Endothelial cell (in vitro differentiated cells): ENCODE measurements at places on chromosomes 6 and 20.

DNA sequence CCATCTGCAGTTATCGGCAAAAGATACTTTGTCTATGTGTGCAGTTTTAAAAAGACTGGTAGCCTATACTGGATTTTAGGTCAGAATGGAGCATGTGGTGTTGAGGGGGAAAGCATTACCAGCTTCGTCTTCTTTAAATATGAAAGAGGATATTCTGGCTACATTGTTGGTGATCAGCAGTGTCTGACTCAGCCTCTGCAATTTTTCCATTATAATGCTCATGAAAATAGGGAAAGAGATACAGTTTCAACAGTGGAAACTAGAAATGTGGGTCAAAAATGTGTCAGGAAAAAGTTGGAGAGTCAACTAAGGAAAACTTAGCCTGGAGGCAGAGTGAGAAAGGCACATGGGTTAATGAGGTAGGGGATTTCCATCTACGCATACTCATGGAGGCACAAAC lies 45.2 kb downstream of the HDGFL1 start:
- no peak for DNase-seq
- no peak overlapping the region for H3K4me3 ChIP-seq
- no peaks in the 10 kb centered on the region for H3K4me1 ChIP-seq
- H3K36me3 ChIP-seq: no peaks in the 10 kb centered on the region
- H3K27me3 ChIP-seq: no peaks in the 10 kb centered on the region

DNA sequence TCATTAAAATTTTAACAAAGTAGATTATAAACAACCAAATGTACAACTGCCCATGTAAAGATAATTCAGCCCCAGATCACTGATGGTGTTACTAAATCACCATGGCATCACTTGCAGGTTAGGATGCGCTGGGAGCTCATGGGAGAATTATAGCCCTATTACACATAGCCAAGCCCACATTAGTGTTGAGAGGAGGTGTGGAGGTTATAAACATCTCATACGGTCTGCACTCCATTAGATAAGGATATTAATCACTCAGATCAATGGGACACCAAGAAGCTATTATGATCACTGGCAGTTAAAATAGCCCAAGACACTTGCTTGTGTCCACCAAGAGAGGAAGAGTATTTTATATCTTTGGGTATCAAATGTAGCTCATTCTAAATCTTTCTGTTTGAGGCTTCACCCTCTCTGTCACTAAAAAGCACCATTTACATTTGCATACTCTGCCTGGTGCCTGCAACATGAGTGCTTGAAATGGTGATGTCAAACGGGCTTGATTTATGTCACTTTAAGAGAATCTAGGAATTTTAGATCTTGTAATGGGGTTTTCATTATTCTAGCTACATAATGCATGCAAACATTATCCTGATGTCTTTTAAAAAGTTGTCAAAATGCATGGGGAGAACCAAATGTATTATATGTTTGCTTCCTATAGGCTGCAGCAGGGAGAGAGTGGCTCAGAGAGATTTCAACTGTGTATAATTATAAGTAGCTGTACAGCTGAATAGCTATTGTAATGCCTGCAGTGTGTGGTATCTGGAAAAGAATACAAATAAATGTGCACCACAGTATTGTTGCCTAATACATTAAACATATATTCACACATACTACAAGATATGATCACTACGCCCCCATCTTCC lies 654.1 kb upstream of the MARCKS start:
- peaks cover 1% of the 10 kb centered on the region for H3K27me3 ChIP-seq
- no peak for DNase-seq
- no peak overlapping the region for H3K27ac ChIP-seq

GRCh38 chr6:33313105-33313708 lies 671 bp downstream of the TAPBP start:
- H3K27ac ChIP-seq: peak overlapping the region; percentile 91
- peaks cover 25% of the 10 kb centered on the region for H3K4me1 ChIP-seq
- peaks cover 8% of the 10 kb centered on the region for H3K36me3 ChIP-seq
- DNase-seq: peak; percentile 45
- peak overlapping the region; percentile 97 for H3K4me3 ChIP-seq
- H3K27me3 ChIP-seq: peaks cover 11% of the 10 kb centered on the region

GRCh38 chr6:95685822-95686221 lies 108.5 kb downstream of the MANEA start:
- H3K4me1 ChIP-seq: no peaks in the 10 kb centered on the region
- no peak overlapping the region for H3K27ac ChIP-seq
- no peak for DNase-seq
- H3K36me3 ChIP-seq: no peaks in the 10 kb centered on the region

DNA sequence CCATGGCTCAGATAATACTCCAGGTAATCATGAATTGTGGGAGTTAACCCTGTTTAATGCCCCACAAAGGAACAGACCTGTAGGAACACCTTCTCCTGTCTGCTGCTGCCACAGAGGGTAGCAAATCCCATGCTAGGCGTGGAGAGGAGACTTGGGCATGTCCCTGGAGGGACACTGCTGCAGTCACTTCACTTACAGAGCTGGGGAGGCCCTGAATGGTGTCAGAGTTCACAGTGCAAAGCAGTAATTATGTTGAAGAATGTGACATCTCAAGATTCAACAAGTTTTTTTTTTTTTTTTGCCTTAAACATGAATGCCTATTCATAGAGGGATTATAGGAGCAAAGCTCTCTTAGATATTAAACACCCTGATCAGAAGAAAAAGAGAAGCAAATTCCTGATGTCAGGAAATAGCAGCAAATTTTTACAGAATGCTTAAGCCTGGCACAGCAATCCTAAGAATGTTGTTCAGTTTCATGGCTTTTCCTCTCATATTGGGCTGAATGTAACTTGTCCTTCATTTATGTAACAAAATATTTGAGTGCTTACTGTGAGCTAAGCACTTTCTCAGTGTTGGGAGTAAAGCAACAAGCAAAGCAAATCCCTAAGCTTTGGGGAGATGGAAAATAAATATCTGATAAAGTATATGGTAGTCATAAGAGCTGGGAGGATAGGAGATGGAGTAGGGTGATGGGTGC lies 45.0 kb downstream of the CARMIL1 start:
- no peak overlapping the region for H3K27ac ChIP-seq
- no peak for DNase-seq
- H3K27me3 ChIP-seq: no peaks in the 10 kb centered on the region
- H3K4me3 ChIP-seq: no peak overlapping the region
- H3K36me3 ChIP-seq: no peaks in the 10 kb centered on the region

DNA sequence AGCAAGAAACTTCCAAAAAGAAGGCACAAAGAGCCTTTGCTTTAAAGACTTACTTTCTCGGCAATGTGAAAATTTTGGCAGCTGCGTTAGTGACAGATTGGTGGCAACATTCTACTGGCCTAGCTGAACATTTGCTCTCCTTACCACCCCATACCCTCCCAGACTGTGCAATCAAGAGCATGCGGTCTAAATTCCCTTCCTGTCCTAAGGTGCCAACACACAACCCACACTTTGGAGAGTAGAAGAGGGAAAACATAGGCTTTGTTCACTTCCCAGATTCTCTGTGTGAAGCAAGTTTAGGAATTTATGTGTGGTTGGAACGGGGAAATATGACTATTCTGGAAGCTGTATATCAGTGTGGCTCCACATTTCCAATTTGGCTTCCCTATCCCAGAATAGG lies 29.8 kb upstream of the NEDD9 start:
- H3K27ac ChIP-seq: no peak overlapping the region
- no peaks in the 10 kb centered on the region for H3K27me3 ChIP-seq
- H3K4me3 ChIP-seq: no peak overlapping the region
- DNase-seq: no peak
- no peaks in the 10 kb centered on the region for H3K36me3 ChIP-seq

GRCh38 chr6:16471222-16471909 lies 233.0 kb downstream of the GMPR start:
- peaks cover 3% of the 10 kb centered on the region for H3K4me1 ChIP-seq
- H3K27me3 ChIP-seq: no peaks in the 10 kb centered on the region
- H3K36me3 ChIP-seq: no peaks in the 10 kb centered on the region
- no peak overlapping the region for H3K4me3 ChIP-seq
- no peak for DNase-seq

GRCh38 chr6:131966443-131966842 lies 15.3 kb upstream of the CCN2 start:
- no peaks in the 10 kb centered on the region for H3K27me3 ChIP-seq
- no peaks in the 10 kb centered on the region for H3K36me3 ChIP-seq
- H3K4me1 ChIP-seq: no peaks in the 10 kb centered on the region
- DNase-seq: no peak

DNA sequence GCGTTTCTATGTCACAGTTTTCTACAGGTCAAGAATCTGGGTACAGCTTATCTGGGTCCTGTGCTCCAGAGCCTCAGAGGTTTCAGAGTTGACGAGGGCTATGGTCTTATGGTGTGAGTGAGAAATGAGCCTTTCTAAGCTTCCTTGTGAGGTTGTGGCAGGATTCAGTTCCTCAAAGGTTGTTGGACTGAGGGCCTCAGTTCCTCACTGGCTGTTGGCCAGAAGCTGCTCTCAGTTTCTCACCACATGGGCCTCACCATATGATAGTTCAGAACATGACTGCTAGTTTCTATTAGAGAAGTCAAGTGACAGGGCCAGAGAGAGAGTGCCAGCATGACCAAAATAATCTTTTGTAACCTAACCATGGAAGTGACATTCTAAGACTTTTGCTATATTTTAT lies 96.1 kb downstream of the NUS1 start:
- H3K4me3 ChIP-seq: no peak overlapping the region
- no peaks in the 10 kb centered on the region for H3K36me3 ChIP-seq
- H3K27ac ChIP-seq: no peak overlapping the region
- no peaks in the 10 kb centered on the region for H3K27me3 ChIP-seq
- DNase-seq: no peak

DNA sequence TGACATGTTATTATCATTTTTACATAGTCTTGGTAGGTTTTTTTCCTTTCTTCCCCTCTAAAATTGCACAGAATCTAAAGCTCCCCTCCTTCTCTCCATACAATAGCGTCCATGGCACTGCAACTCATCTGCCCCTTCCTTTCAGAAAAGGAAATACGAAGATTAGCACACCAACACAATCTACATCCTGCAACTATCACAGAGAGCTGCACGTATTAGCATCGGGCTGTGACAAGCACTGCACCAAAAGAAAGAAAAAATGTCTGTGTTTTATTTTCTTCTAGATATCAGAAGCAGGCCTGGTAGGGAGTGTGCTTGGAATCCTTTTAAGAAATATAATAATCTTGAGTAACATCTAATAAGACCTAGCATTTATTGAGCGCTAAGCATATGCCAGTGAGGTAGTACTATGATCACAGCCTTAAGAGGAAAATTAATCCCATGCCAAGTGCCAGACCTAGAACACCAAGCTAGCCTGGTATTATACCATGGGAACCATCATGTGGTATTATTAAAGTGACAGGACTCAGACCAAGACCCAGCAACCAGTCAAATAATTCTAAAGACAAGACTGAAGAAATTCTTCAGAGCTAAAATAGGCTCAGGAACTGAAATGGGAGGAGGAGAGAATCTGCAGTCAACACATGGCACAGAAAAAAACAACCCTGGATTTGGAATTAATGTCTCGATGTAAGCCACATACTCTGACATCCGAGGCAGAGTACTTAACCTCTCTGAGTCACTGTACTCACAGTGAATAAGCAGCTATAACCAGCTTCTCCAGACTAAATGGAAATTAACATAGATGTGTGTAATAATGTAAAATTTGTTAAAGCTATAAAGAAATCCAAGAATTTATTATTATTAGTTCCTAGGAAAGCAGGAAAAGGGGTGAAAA lies 124.3 kb downstream of the IPCEF1 start:
- H3K4me1 ChIP-seq: peaks cover 29% of the 10 kb centered on the region
- peaks cover 5% of the 10 kb centered on the region for H3K36me3 ChIP-seq
- DNase-seq: peak; percentile 14
- peak overlapping the region; percentile 85 for H3K27ac ChIP-seq
- H3K4me3 ChIP-seq: peak overlapping the region; percentile 9

DNA sequence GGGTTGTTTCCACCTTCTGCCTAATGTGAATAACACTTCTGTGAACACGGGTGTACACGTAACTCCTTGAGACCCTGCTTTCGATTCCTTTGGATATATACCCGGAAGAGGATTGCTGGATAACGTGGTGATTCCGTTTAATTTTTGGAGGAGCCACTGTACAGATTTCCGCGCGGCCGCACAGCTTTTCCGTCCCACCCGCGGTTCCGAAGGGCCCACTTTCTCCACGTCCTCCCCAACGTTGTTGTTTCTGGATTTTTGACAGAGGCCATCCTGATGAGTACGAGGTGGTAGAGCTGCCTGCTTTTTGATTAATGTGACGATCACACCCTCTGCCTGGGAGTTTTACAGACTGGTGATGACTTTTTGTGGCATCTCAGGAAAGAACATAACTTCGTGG lies 114.0 kb downstream of the MYLK4 start:
- peaks cover 4% of the 10 kb centered on the region for H3K27me3 ChIP-seq
- DNase-seq: no peak
- no peak overlapping the region for H3K4me3 ChIP-seq
- H3K27ac ChIP-seq: no peak overlapping the region
- peaks cover 18% of the 10 kb centered on the region for H3K4me1 ChIP-seq

- H3K36me3 ChIP-seq: no peaks in the 10 kb centered on the region
- peaks cover 13% of the 10 kb centered on the region for H3K4me1 ChIP-seq
- no peak overlapping the region for H3K27ac ChIP-seq
- H3K4me3 ChIP-seq: no peak overlapping the region
- no peak for DNase-seq
Observed at GRCh38 chr20:11780765-11781369, 136.8 kb upstream of the BTBD3 start.

DNA sequence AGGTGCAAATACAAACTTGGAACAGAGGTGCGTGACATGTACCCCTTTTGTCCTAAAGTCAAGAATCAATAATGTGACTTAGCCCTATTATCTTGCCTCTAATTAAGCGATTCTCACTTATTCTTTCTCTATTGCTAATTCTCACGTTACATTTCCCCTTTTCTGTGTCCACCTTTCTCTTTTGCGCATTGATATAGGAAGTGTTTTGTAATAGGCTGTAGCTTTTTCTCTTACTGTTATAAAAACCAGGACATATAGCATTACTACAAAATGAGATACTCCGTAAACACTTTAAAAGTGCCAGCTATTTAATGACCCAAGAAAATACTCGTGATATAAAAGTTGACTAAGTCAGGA lies 669 bp upstream of the TMEM30A start:
- H3K27ac ChIP-seq: no peak overlapping the region
- no peaks in the 10 kb centered on the region for H3K27me3 ChIP-seq
- peaks cover 13% of the 10 kb centered on the region for H3K4me1 ChIP-seq
- DNase-seq: no peak

DNA sequence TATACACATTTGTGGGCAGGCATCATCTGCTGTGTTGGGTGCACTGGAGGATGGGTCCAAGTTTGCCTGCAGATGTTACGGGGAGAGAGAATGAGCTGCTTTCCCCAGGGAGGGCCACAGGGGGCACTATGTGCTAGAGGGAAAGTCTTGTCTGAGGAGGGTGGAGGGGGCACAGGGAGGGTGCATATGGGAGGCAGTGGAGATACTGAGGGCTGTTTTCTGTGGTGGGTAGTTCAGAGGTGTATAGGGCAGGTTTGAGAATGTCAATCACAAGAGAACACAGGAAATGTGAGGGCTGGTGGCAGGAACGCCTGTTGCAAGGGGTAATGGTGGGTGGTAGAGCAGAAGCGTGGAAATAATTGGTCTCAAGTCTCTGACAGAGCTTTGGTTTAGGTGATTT lies 7.7 kb upstream of the PTPRA start:
- peak overlapping the region; percentile 9 for H3K4me3 ChIP-seq
- peaks cover 7% of the 10 kb centered on the region for H3K27me3 ChIP-seq
